HT-29 (cell line): ENCODE measurements at places on chromosomes 6 and 20.

DNA sequence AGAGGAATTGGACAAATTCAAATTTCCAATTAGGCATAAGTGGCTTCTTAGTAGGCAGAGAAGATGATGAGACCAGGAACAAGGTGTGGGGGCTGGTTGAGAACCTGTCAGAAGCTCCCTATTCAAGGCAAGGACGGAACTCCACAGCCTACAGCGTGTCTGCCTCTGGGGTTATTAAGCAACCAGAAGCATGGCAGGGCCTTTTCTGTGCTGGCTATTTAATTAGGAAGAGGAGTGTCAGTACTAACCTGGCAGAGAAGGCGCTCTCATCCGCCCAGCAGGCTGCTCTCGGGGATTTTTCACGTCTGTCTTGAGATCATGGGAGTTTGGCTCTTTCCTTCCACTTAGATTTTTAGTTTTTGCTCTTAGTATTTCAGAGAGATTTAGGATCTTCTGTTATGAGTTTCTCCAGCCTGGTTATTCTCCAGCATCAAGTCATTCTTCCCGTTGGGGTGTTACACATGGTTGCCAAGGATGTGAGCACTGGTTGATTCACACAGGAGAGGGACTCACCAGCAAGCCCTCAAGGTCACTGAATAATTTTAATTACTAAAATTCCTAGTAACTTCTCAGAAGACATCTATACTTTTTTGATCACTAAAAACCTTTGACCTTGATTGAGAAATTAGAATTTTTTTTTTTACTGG is 23.9 kb downstream of the ADTRP start:
- DNase-seq = no peak

DNA sequence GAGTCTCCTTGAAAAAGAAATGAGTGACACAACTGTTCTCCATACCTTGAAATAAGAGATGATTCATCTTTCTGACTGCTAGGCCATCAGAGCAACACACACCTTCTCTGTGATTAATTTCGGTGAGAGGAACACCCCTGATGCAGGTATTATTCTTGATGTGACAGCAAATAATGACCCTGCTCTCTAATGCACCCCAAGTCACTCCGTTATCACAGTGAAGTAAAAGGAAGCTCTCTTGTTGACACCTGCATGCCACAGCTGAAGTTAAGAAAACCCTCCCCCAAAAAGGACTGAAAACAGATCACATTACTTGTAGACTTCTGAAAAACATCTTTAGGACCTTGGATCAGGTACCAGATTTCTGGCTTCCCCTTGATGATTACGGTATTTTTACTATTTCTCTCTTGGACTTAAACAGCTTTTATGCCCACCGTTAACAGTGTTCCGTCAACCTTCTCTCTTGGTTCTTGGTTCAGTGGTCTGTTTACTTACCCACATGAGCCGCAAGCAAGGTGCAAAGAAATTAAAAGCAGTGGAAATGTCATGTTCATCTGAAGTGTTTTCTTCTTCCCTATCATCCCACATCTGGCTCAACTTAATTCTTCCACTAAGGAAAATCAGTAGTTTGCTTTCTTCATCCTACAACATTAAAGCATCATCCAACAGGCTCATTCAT is 249.7 kb downstream of the GMPR start:
- DNase-seq = no peak

- no peak for DNase-seq
Observed at GRCh38 chr6:44285552-44286284, 15.5 kb downstream of the TMEM151B start.

GRCh38 chr20:49389854-49390253 is 92.6 kb downstream of the KCNB1 start:
- no peak for DNase-seq
